ENCODE measurements at places on chromosomes 12 and 14.

- DNase-seq, result peak; percentile 90
Observed at GRCh38 chr12:75781532-75782046, 250.0 kb downstream of the PHLDA1 start.

GRCh38 chr14:78451319-78451695 is 281.1 kb downstream of the NRXN3 start:
- DNase-seq, result no peak

DNA sequence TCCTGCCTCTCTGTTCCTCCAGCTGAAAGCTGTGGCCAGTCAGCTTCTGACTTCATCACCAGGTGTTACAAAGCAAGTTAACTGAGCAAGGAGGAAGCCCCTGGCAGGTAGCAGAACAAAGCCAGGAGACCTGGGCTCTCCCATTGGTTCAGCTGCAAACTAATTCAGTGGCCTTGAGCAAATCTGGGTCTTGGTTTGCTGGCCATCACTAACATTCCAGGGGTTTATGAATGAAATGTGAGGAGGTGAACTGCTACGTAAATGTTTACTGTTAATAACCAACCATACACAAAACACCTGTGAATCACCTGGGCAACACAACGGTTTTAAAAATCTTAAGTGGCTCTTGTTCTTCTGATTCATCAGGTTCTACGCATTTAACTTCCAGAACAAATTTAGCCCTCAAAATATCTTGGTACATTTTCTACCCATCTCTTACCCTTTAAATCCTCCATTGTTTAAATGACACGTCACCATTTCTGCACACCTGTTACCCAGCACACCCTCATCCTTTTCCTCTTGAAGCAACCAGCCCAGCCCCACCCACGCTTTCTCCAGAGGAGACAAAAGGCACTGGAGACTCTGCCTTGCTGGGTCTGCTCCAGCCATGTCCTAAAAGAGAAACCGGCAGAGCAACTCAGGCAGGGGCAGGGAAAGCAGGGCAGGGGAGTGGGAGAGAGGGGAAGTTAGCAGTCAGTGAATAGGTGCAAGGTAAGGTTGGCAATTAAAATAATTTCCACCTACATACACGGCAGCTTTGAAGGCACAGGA is 49.3 kb upstream of the TSPAN11 start:
- DNase-seq, result no peak

GRCh38 chr12:115135800-115136211 is 451.8 kb upstream of the TBX3 start:
- DNase-seq, result no peak

GRCh38 chr14:103362780-103363179 is 22.4 kb upstream of the MARK3 start:
- peak; percentile 39 for DNase-seq

DNA sequence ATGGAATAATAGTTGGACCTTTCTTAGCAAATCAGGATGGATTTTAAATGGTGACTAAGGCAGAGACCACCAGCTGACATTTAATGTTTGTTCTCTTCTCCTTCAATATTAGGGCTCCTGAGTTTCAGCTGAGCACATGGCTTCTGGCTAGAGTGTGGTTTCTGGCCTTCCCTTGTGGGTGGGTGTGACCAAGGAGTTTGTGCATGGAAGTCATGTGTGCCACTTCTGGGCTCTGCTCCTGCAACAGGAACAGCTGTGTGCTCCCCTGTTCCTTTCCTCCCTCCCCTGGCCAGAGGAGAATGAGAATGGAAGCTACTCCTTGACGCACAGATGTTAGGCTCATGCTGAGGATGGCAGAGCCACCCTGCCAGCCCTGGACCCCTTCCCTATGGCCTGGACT is 44.2 kb downstream of the CCDC175 start:
- no peak for DNase-seq

- DNase-seq, result peak; percentile 17
Observed at GRCh38 chr14:64193821-64194220, 100.3 kb downstream of the ESR2 start.

DNA sequence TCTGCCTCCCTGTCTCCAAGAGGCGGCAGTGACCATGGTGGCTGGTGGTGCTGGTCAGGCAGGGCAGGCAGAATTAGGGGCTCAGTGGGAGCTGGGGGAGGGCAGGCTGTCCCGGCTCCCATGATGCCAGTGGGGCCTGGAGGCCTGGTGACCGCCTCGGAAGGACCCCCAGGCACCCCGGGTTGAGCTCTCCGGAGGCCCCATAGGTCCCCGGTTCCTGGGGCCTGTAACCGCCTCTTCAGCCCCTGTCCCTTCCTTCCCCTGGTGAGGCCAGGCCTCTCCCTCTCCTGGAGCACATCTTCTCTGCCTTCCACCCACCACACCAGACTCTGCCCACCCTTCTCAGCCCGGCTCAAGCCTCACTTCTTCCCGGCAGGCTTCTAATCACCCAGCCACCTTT is 117.7 kb upstream of the GSC start:
- DNase-seq, result no peak

DNA sequence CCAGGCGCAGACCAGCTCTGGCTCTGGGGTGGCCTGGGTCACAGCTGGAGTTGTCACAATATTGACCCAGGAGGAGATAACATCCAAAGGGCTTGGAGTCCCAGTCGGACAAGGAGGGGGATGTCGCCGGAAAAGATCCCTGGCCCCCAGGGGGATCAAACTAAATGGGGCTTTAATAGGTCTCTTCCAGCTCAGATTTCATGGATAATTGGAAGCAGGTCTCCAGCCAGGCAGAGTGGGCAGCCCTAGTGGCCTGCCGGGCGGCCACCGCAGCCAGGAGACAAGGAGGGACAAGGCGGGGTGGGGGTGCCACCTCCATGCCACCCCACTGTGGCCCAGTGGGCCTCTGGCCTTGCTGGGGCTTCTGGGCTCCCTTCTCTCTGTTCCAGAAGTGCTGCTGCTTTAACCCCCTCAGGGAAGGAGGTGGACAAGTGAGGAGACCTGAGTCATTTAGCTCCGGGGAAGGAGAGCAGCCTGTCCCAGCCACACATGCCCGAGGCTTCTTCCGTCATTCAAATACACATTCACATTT is 23.1 kb upstream of the PGF start:
- DNase-seq, result peak; percentile 52

- DNase-seq, result peak; percentile 66
Observed at GRCh38 chr14:22653012-22653621, 9.0 kb upstream of the OR6J1 start.

DNA sequence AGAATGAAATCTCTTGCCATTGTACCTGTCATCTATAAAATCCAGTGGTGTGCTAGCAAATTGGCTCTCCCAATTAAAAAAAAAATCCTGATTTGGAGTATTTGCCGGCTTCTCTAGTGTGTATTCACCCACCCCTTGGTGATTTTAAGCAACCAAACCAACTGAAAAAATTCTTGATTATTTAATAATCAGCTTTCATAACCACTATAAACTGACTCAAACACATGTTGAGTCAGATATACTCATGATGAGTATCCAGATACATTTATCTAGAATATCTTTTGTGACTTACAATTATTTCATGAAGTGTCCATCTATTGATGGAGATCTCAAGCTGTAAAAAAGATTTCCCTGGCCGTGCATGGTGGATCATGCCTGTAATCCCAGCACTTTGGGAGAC is 205.4 kb downstream of the RASSF9 start:
- no peak for DNase-seq

Measured in foreskin keratinocyte (primary cell).